GOT3 (cell line): ENCODE measurements at places on chromosomes 11 and 22.

- DNase-seq = no peak
Measured at GRCh38 chr11:57815877-57816276, 54.3 kb downstream of the CTNND1 start.

DNA sequence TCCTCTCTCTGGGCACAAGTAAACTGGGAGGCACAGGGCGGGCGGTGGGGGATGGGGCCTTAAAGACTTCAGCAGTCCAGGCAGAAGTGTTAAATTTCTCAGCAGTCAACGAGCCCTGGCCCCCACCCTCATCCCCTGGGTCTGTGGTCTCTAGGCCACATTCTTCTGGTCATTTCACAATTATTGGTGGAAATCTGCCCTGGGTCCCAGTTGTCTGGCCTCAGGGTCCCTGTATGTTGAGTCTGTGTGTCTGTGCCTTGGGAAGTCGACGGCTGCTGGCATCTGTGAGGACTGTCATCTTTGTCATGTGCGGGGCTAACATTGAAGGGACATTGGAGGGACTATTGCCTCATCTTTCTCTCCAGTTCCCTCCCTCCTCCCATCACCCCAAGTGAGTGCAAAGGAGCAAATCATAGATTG is 1.7 kb downstream of the TSPAN18 start:
- DNase-seq = no peak

GRCh38 chr11:9594267-9595046 is 21.0 kb downstream of the WEE1 start:
- DNase-seq = no peak

- DNase-seq = no peak
Measured at GRCh38 chr11:27592098-27592780, 85.7 kb upstream of the LIN7C start.

DNA sequence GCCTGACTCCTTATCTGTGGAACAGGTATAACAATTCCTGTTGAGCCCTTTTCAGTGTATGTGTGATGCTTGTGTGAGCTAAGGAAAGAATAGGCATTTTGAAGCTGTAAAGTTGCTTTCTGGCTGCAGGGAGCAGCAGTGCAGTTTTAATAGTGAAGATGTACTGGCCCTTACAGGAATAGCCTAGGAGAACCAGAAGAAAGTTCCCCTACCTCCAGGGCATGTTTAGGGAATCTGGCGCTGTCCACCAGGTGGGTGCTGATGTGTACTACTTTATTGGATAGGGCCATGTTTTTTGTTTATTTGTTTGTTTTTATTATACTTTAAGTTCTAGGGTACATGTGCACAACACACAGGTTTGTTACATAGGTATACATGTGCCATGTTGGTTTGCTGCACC is 11.5 kb downstream of the BMAL1 start:
- DNase-seq = no peak

DNA sequence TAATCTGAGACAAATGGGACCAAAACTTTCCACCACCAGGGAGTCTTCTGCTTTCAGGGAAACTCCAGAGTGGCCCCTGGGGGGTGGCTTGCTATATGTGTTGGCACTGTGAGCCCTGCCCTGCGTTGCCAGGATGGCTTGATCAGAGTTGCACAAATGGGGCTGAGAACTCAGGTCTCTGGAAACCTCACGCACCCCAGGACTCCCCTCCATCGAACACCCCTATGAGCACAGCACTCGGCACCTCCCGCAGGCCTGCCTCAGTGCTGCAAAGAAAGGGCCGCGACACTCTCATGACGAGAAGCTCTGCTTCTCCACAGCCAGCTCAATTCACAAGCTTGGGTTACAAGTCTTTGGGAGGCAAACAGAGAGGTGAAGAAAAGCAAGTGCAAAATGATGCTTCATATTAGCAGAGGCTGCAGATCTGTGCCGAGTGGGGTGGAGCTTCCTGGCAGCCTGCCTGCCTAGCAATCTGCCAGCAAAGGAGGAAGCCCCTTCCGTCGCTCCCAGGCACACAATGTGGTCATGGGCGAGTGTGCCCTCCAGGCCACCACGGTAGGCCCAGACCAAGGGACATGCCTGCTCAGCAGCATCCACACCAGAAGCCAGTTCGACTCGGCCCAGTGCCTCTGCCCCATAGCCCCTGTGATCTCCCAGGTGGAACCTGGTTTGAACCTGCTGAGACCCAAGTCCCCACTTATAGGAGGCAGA is 55.7 kb downstream of the MYH9 start:
- DNase-seq = no peak

DNA sequence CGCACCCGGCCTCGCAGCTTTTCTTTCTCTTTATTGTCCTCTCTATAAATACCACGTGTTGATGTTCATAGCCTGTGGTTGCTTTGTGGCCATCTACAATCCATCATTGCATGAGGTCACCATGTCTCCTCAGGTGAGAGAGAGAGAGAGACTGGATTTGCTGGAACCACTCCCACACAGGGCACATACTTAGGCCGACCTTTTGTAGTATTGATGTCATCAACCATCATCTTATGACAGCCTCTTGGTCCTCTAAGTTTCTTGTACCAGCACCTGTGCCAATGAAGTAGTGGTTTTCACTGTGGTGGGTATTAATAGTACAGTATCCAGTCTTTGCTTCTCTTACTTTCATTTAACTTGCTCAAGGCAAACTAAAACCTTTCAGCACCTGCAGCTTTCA is 22.8 kb upstream of the P2RY6 start:
- no peak for DNase-seq

GRCh38 chr22:35884529-35884928 is 144.1 kb downstream of the RBFOX2 start:
- DNase-seq = no peak

- DNase-seq = no peak
Measured at GRCh38 chr11:32069361-32070058, 21.4 kb upstream of the RCN1 start.

DNA sequence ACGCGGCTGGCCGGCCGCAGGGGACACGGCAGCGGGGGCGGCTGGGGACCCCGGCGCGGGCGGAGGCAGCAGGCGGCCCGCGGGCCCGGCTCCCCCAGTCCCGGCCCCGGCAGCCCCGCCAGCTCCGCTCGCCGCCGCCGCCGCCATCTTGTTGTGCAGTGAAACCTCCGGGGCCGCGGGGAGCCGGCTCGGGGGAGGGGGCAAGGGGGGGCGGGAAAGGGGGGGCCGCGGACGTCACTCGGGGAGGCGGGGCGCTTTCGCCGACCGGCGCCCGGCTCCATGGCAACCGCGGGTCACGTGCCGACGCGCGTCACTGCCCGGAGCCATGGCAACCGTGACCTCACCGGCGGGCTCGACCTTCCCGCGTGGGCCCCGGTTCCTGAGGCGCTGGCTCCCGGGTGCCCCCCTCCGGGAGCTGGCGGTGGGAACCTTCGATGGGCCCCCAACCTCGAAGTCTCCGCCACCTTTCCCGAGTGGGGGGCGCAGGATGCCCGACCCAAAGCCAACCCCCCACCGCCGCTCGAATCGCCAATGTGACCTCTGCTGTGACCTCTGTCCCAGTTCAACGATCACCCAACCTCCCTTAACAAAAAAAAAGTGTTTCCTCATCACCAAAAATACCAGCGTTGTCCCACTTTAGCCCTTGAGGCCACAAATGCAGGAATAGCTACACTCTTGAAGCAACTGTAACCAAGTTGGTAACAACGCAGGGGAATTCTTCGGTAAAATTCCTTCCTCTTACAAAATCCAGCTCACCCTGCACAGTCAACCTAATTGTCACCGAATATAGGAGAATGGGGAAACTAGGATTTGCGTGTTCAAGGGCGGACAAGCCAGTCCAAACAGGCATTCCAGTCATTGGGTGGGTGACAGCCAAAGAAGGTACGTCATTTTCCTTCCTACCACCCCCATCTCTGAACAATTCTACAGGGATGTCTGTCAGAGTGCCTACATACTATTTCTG is at the start of gene SIK3:
TSS of gene SIK3 (minus strand) at position 160 of the 964 bp plus-strand sequence. CDS start at position 147, 13 bp downstream.
- DNase-seq = peak; percentile 71

DNA sequence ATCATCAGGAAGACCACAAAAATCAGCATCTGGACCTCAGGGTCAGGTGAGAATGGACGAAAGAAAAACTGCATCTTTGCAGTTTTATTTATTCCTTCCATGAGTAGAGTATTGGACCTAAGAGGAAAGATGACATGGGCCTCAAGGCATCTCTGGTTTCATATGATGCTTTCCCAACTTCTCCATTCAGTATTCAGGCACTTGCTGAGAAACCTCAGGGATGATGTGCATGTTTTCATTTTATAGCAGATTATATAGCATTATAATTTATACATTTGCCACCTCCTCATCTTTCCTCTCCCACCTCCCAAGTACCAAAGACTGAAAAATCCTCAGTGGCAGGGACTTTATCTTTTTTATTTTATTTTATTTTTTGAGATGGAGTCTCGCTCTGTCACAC is at the start of gene OR10V1:
TSS of gene OR10V1 (minus strand) at position 101 of the 400 bp plus-strand sequence. CDS start at position 101, 0 bp downstream.
- no peak for DNase-seq

- DNase-seq = no peak
Measured at GRCh38 chr11:35332524-35332923, 86.8 kb downstream of the SLC1A2 start.

GRCh38 chr22:33255791-33256190 is 197.6 kb upstream of the SYN3 start:
- no peak for DNase-seq

DNA sequence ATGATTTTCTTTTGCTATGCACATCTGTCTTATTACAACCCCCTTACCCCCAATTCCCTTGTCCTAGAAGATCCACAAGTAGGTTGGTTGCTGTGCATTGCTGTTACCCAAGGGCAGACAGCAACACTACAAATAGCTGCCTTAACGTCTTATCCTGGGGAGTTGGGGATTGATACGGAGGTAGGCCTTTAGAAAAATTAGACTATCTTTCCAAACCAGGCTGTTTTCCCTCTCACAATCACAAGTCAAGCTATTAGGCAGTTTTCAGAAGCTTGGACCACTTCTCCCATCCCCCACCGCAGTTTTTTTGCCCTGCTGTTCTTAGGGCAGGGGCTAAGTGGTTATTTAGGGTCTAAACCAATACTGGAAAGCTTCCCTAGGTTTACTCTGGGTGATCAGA is 2.8 kb upstream of the PHLDB1 start:
- DNase-seq = no peak

DNA sequence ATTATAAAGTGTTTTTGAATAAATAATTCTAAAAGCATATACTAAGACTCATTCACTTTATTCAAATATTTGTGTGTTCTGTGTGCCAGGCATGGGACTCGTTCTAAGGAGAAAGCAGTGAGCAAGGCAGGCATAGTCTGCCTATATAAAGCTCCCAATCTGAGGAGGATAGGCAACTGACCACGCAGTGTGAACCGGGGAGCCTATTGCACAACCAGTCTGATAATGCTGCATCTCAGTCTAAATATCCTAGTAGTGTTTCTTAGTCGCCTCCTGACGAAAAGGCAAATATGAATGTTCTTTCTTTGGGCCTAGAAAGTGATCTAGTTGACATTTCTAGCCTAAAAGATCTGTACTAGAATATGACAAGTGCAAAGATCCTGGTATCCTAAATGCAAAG is 98.3 kb downstream of the C11orf65 start:
- DNase-seq = no peak

GRCh38 chr22:50577987-50578775 is at the start of gene CPT1B:
Gene CPT1B (minus strand): TSS chr22:50578427. CDS start chr22:50577915, 512 bp downstream.
- DNase-seq = no peak

DNA sequence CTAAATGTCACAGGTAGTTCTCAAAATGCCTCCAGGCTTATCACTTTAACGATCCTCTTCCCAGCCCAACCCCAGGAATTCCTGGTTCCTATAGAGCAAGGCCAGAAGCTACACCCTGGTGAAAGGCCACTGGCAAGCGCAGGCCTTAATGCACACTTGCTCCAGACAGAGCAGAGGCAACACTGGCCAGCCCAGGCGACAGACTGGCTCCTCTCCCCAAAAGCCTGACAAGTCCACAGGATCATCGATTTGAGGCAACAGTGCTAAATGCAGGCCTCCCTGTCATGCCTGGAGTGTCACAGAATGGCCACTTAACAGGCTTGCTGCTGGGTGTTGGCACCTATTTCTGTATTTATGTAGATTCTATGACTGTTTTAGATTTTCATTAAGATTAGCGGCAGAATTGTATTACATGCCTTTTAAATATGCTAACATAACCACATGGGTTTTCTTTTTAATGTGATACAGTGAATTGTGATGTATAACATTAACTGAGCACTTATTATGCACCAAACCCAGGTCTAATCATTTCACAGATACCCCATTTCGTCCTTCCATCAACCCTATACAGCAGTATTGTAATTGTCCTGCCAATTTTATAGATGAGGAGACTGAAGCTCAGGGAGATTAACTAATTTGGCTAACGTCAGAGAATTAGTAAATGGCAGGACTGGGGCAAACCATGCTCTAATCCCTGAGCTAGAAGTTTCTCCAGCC is 38.6 kb downstream of the PACSIN2 start:
- DNase-seq = no peak

DNA sequence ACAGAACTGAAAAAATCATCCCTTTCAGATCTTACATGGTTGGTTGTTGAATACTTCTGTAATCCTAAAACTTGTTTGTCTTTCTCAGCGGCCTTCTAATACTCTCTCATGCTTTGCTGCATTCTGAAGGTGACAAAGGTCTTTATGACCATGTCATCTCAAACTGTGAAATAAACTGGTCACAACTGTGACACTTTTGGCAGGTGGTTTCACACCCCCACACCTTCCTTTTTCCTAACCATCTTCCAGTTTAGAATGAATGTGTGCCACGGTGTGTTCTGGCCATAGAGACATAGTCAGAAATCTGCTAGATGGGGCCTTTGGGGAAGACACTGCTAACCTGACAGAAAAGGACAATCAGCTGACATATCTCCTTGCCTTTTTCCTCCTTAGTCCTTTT is 14.7 kb upstream of the RFPL3 start:
- no peak for DNase-seq

DNA sequence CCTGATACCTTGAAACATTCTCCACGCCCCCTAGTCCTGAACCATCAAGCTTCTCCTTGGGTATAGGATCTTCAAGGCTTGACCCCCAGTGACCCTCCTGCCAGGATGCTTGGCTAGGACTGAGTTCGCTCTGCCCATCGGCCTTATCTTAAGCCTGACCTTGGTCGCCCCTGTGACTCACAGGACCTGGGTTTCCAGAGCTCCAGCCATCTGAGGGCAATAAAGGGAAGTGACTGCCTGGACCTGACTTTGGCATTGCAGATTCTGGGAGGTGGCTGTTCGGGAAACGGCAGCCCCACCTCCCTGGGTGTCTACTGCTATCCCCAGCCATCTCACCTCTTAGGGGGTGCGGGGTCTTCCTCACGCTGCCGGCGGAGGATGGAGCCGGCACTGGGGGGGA is 15.4 kb downstream of the CARD10 start:
- DNase-seq = no peak
